ENCODE measurements at places on chromosomes 13 and 19. TPM values are rescaled to one million over a fixed set of nuclear protein-coding genes. Genes with fewer than 3 reads are reported as not detected.

DNA sequence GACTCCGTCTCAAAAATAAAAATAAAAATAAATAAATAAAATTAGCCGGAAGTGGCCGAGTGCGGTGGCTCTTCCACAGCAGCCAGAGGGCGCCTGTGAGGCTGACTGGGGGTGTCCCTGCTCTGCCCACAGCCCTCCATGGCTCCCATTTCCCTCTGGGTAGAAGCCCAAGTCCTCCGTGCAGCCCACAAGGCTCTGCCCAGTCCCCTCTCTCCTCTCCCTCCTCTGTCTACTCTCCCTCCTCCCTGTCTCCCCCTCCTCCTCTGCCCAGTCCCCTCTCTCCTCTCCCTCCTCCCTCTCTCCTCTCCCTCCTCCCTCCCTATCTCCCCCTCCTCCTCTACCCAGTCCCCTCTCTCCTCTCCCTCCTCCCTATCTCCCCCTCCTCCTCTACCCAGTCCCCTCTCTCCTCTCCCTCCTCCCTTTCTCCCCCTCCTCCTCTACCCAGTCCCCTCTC is 20.4 kb downstream of the MISP start:
- peak; percentile 71 for DNase-seq

DNA sequence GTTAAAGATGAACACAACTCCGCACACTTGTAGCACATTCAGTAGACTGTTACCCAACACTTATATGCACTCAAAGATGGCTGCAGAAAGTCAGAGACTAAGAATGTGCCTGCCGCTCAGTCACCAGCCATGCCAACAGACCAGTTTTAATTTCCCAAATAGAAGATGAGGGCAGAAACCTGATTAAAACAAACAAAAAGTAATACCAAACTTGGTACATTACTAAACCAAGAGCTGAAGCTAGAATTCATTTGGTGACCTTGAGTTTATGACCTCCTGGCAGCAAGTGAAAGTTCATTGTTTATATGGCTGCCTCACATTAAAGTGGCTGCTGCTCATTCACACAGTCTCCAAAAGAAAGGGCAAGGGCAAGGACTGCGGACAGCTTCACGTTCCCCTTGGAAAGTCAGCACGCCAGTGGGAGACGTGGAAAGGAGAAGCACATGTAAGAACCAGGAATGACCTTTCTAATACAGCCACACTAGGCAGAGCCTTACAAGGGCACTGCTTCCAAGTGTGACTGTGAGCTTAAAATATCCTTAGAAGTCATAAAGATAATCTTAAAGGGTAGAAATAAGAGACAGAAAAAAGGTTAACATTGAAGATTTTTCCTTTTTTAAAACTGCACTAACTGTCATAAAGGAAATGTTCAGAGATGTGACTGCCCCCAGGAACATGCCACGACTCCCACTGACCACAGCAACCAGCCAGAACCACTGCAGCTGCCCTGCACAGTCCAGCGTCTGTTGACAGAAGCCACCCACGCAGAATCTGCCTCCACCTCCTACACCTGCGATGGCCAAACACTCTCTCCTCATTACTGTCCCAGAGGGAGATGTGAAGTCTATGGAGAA is 73.5 kb downstream of the STK24 start:
- DNase-seq, result no peak

- DNase-seq, result no peak
Measured at GRCh38 chr13:41150058-41150457, 17.5 kb upstream of the KBTBD6 start.

DNA sequence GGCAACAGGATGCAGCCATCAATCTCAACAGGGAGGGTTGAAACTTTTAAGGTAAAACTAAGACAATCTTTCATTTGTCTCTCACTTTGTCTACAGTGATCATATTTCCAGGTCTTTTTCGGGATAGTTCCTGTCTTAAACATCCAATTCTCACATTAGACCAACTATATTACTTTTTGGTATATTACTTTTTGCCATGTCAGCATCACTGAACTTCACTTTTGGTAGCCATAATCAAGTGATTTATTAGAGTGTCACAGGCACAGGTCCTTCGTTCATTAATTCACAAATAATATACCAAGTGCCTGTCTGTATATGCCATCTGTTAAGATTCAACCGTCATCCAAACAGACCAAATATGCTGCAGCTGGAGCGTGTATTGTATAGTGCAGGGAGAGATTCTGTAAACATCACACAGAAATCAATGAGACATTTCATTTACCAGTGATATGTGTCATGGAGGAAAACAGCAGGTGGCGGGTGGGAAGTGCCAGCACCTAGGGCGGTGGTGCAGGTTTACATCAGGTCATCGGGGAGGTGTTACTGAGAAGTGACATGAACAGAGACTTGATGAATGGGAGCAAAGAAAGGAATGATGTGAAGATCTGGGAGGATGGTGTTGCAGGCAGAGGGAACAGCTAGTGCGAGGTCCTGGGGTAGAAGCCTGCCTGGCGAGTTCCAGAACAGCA is 24.9 kb downstream of the ARHGEF7 start:
- no peak for DNase-seq

DNA sequence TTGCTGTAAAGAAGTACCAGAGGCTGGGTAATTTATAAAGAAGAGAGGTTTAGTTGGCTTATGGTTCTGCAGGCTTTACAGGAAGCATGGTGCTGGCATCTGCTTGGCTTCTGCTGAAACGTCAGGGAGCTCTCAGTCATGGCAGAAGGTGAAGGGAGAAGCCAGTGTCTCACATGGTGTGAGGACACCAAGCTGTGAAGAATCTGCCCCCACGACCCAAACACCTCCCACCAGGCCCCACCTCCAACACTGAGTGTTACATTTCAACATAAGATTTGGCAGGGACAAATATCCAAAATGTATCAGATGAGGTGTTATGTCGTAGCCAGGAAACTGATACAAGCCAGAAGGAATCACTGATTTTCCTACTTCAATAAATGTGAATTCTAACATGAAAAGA is 136.5 kb downstream of the CYSLTR2 start:
- no peak for DNase-seq

GRCh38 chr13:39631307-39631706 is 24.2 kb upstream of the COG6 start:
- no peak for DNase-seq

GRCh38 chr19:33459222-33460090 is 62.1 kb downstream of the PEPD start:
- no peak for DNase-seq

- DNase-seq, result no peak
Measured at GRCh38 chr13:113226873-113227450, 17.5 kb downstream of the CUL4A start.

DNA sequence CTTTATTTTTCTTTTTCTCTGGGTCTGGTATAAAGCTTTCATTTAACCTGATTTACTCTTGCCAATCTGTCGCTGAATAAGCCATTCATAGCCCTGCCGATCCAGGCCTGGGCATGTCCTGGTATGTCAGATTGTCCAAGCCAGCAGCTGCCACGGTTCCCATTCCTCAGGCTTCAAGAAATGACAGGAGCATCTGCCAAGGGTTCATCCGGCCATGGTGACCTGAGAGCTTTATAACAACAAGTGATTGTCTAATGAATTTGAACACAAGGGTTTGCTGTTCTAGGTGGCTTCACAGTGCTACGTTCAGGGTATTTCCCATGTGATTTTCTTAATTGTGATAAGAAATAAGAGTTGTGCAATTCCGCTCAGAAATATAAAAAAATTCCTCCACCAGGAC is 20.0 kb downstream of the PNMA8A start:
- peak; percentile 39 for DNase-seq

DNA sequence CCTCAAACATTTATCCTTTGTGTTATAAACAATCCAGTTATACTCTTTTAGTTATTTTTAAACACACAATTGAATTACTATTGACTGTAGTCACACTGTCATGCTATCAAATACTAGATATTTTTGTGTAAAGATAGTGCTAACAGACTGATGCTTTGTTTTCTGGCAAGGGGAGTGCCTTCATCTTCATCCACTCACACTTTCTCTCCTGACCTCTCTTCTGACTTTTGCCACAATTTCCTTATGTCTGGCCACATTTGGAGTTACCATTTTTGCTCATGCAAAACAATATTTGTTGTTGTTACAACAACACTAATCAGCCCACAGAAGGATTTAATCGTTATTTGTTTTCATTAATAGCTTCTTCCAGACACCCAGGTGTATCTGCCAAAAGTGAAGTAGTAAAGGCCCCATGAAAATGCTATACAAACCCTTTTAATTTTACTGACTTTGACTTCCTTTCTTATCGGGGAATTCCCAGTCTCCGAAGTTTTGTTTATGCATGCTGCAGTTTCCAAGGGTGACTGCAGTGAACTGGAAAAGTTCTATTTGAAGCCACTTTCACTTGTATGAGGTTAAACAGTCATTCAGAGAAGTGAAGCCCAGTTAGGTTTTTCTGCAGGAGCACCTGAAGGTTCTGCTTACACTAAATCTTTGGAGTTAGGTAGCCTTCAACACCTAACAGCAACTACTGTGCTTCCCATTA is 66.1 kb upstream of the FRY start:
- DNase-seq, result peak; percentile 17

DNA sequence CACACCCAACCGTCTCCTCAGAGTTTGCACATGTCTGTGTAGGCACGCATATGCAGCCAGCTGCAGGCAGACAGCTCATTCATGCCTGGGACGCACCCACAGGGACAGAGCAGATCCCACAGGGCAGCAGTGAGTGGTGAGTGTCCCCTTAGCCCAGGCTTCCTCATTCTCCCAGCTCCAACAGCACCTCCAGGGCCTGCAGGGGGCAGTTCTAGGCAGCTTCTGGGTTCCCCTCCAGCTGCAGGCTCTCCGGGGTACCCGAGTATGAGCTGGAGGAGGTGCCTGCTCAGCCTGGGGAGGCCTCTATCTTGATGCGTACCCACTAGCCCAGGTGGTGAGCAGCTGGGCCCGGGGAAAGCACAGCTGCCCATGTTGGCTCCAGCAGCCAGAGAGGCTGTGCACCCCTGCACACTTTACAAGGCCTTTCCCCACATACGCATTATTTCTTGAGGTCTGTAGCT is 1.3 kb upstream of the SHANK1 start:
- DNase-seq, result no peak

DNA sequence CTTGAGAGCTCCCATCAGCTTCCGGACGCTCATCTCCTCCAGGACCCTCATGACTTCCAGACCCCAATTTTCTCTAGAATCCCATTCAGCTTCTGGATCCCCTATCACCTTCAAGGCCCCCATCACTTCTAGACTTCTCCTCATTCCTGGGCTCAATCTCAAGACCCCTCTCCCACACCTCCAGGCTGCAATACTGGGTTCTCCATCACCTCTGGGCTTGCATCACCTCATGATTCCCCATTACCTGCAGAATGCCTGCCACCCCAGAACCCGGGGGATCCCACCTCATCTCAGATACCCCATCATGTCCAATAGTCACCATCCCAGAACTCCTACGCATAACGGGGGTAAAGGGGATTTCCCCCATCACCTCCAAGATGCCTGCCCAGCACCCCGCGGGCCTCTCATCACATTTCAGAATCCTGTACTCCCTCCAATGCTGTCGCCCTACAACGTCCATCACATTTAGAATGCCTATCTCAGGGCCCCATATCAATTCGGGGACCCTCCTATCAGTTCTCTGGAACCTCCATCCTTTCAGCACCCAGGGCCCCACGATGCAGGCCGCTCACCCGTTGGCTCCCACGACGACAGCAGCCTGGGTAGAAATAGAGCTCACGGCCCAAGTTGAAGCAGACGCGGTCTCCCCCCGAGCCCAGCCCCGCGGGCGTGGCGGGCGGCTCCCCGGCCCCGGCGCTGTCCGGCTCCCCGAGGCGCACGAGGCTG is 738 bp downstream of the DMWD start:
- DNase-seq, result no peak

SH2D3A gene
- 28.5 TPM for total RNA-seq

C19orf18 gene
- not detected for total RNA-seq

KLK4 gene
- not detected for total RNA-seq

FCGBP gene
- 0.96 TPM for total RNA-seq

RNF113B gene
- not detected for total RNA-seq

ACTMAP gene
- 21.2 TPM for total RNA-seq
